OCI-LY7 (cell line): ENCODE measurements at places on chromosomes 7 and 10.

GRCh38 chr10:107894516-107894915, 730.0 kb upstream of the SORCS1 start:
- DNase-seq: no peak

- DNase-seq: no peak
Measured at GRCh38 chr7:71761336-71761735, 629.4 kb downstream of the GALNT17 start.

GRCh38 chr7:106031300-106032035, 68.4 kb downstream of the CDHR3 start:
- DNase-seq: no peak

DNA sequence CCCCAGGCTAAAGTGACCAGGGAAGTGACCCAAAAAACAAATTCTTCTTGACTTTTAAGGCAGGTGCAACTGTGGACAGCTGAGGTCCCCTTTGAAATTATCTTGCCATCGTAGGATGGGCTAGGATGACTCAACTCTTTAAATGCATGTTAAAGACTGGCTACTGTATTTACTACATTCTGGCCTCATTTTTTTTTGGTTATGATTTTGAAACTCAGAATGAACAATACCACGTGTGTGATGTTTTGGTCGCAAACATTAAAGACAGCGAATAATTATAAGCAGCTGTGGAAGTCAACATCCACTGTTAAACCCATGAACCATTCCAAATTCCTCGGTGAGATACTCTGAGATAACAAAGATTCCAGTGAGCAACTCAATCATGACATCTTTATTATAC, 1.2 kb upstream of the SLC13A4 start:
- DNase-seq: no peak

DNA sequence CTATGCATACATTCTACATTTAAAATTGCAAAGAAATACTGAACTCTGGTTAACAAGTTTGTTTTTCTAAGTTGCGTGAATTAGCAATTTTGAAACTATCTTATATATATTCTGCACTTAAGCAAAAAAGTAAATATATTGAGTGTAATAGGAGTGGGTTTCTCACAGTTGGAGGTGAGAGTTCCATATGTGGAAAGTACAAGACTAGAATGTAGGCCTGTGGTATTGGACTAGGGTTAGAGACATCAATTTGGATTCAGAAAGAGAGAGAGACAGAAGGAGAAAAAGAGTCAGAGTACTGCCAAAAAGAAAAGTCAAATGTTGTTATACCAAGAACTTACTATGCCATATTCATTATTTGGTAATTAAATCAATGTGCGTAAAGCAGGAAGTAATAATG, 47.3 kb upstream of the ITGB8 start:
- DNase-seq: no peak

DNA sequence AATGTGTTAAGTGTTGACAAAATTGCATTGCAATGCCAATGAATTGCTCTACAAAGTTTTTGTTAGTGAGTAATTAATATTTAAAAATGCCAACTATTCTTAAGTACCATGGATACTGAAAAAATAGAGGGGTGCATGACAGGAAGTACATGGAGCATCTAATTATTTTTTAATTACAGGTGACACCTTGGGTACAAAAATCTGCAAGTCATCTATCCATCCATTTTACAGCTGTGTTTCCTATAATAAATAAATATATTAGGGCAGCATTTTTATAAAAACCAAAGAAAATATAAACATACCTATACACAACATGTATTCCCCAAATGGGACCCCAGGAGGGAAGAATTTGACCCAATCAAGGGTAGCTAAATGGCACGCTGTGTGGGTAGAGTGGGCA, 304.6 kb downstream of the XPNPEP1 start:
- DNase-seq: no peak

- DNase-seq: peak; percentile 52
Measured at GRCh38 chr10:31836569-31837406, 91.8 kb downstream of the ARHGAP12 start.

- DNase-seq: no peak
Measured at GRCh38 chr10:49153971-49154370, 20.1 kb upstream of the FAM170B start.

GRCh38 chr10:3485057-3485686, 299.8 kb downstream of the KLF6 start:
- DNase-seq: peak; percentile 59

- DNase-seq: no peak
Measured at GRCh38 chr10:18229826-18230225, 89.6 kb downstream of the CACNB2 start.

- DNase-seq: no peak
Measured at GRCh38 chr7:92340016-92340415, 94.2 kb downstream of the ANKIB1 start.

- peak; percentile 97 for DNase-seq
Measured at GRCh38 chr10:71888623-71889387, 37.8 kb upstream of the PSAP start.

DNA sequence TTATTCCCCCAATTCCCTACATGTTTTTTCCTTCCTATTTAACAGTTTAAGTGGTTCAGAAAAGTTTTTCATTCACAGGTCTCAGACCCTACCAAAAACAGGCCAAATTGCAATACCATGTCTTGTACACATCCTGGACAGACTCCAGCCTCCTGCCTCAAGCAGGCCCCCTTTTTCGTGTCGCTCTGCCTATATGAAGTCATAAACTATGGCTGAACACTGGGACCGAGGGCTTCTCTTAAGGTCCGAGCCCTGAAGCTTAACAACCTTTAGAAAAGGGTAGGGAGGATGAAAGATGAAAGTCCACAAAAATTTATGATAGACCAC, 1.4 kb downstream of the FBXW4 start:
- DNase-seq: peak; percentile 74

GRCh38 chr10:112835944-112836451, 114.0 kb upstream of the TCF7L2 start:
- DNase-seq: no peak

DNA sequence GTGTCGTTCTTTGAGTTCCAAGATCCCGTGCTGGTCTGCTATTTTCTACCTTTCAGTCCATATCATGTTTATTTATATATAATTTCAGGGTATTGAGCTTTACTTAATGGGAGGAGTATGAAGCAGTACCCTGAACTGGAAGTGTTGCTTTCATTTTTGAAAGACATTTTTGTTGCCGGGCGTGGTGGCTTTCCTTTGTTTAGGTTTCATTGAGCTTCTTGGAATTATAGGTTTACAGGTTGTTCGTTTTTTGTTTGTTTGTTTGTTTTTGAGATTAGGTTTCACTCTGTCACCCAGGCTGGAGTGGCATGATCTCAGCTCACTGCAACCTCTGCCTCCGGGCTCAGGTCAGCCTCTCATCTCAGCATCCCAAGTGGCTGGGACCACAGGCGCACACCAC, 7.4 kb downstream of the ZNF487 start:
- no peak for DNase-seq

DNA sequence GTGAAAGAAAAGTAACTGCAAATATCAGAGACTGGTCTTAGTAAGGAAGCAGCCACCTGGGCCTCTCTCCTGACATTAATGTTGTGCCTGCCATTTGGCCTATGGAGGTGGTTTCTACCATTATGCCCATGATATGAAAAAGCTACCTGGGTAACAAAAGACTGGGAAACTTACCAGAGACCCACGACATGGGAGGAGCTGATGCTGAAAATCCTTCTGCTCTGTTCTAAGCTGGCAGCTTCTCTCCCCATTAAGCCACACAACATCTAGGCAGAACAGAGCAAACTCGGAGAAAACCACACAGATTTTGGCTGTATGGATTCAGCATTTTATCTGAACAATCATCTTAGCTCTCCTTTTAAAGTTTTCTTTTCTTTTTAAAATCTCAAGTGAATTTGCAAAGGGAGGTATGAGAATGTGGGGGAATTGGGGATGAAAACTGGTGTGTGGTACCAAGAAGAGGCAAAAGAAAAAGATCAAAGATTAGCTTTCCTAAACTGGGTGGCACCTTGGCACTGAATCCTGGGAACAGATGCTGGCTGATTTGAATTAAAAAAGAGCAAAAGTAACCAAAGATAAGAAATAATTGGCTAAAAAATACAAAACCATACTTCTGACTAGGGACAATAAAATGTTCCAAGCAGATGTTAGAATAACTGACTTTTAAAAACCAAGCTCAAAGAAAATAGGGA, 128.6 kb upstream of the ANKRD1 start:
- DNase-seq: no peak

DNA sequence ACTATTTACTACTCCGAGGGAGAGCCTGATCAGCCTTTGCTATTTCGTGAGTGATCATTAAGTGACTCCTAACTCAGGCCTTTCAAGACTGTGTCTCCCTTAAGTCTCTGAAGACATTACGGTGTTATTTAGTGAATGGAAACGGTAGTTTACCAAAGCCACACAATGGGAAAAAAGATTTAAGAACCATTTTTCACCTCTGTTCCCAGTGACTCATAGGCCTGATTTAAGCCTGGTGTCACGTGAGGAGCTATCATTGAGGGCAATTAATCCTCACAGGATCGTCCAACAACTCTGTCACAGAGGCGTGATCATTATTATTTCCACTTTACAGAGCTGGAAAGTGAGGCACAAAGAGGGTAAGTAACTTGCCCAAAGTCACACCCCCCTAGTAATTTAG, 20.3 kb downstream of the C10orf90 start:
- no peak for DNase-seq

GRCh38 chr10:129891806-129892205, 72.3 kb downstream of the EBF3 start:
- DNase-seq: no peak
